ENCODE measurements at places on chromosomes 3 and 15.

- DNase-seq, result no peak
Measured at GRCh38 chr3:63015614-63016309, 140.5 kb upstream of the CADPS start.

DNA sequence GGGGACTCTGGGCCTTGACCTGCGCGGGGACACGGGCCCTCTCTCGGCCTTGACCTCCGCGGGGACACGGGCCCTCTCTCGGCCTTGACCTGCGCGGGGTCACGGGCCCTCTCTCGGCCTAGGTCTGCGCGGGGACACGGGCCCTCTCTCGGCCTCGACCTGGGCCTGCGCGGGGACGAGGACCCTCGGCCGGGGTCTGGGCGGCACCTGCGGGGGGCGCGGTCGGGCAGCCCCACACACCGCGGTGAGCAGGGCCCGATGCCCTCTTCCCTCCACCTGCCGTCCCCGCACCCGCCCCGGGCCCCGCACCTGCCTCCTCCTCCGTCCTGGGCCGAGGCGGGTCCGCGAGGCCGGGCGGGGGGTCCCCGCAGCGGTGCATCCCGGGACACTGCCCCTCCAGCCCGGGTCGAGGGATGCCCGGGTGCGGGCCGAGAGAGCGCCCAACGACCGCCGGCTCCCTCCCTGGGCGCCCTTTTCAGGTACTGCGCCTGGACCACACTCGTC, 15.6 kb upstream of the CERS3 start:
- DNase-seq, result no peak

DNA sequence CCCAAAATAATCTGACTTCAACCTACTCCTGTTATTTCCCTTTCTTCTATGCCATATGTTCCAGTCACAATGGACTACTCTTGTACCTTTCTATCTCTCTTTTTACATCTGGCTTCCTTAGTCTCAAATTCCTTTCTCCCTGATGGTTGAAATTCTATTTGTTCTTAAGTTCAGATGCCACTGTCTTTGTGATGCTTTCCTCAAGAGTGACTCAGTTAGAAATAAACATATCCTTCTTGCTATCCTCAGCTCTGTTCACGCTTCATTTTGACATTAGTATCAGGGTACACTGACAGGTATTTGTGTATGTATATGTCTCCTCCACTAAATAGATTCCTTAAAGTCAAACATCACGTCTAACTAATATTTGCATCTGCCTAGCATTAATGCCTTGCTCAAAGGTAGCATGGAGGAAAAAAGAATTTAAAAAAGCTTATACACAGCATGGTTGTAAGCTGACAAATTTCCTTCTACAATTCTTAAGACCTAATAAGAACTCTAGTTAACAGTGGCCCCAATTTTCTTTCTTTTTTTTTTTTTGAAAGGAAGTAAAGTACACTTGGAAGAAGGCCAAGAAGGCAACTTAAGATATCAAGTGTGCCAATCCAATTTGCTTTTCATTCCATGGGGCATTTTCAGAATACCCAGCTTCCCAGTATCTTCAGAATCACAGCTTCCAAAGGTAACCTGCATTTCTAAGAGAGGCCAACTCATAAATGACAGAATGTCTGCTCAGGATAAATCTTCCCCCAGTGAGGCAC, 58.0 kb downstream of the CHAC1 start:
- DNase-seq, result peak; percentile 22

DNA sequence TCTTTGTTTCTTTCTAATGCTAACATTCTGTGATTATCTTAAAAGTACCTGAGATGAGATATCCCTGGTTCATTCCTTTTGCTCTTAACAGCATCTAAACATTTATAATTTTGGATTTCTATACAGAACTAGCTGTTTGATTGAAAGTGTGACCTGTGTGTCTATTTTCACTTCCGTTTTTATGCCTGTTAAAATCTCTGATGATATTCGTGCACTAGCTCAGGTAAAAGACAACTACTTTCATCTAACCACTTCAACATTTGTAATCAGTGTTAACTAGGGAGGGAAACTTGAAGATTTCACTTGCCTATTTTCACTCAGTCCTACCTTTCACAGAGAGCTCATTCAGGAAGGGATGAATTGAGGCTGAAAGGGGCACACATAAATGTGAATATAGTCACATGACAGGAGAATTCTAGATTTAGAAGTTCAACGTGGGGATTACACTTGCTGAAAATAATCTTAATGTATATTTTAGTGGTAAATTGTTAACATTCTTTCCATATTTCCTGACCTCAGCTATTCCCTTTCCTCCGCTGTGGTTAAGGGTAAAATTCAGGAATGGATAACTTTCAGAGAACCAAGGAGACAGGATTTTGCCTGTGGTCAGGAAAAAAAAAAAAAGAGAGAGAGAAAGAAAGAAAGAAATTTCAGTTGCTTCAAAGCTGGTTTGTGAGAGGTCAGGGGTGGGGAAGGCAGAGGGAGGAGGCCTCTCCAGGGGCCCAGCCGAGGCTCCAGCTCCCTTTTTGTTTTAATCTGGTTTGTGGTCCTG, 159.8 kb upstream of the TSC22D2 start:
- peak; percentile 94 for DNase-seq

All from ELR (cell line).